ENCODE measurements at places on chromosomes 7 and 10.

DNA sequence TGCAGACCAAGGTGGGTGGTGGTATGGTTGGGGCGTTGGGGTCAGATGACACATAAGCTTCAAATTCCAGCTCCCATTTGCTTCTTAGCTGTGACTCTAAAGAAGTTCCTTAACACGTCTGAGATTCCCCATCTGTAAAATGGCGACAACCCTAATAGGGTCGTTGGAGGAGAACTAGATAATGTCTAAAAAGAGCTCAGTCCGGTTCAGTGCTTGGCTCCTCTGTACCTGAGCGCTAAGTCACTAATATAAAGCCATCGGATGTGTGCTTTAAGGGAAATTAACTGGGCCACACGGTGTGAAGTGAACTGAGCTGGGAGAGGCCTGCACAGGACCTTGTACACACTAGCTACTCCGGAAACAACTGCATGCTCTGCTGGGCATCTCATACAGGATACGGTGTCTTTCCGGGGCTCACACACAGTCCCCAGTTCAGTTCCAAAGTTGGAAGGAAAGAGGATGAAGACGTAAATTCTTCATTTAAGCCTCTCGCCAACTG is 476 bp upstream of the ZFYVE27 start:
- DNase-seq: no peak

GRCh38 chr7:3427957-3428356 is 126.9 kb downstream of the SDK1 start:
- no peak for DNase-seq

GRCh38 chr7:117411539-117411938 is 15.8 kb downstream of the ASZ1 start:
- DNase-seq: no peak

DNA sequence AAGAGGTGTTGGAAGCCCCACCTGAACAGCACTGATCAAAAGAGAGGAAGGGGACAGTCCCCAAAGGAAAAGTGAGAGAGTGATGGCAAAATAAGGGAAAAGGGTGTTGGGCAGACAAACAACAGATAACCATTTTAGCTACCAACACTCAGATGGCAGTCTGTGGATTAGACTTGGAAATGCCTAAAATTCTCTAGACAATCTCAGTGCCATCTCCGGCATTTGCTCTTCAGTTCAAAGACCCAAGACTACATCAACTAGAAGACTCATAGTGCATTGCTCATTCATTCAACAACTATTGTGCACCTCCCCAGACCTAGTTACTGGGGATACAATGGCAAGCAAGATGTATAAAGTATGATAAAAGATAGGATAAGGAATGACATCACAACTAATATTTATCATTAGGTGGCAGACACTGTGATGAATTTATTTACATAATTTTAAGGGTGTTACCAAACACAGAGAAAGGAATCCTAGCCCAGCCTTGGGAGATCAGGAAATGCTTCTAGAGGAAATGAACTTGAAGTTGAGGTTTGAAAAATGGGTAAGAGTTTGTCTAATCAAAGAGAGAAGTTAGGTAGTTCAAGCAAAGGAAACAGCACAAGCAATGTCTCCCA is 109.3 kb upstream of the ARID5B start:
- DNase-seq: no peak

DNA sequence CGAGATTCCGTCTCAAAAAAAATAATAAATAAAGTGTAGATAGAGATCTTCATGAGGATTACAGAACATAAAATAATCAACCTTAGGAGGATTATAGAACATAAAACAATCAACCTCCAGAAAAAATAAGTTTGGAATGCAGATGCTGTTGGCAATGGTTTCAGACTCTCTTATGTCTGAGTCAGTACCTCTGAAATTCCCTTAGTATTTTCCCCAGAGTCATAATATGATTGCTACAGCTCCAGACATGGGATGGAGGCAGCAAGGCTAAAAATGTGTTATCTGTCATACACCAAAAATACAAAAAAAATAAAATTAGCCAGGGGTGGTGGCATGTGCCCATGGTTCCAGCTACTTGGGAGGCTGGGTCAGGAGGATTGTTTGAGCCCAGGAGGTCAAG is 22.2 kb downstream of the CADPS2 start:
- DNase-seq: no peak

- DNase-seq: no peak
Measured at GRCh38 chr10:114320249-114321116, 81.4 kb downstream of the VWA2 start.

- peak; percentile 79 for DNase-seq
Measured at GRCh38 chr7:27364344-27364758, 121.7 kb downstream of the EVX1 start.

- no peak for DNase-seq
Measured at GRCh38 chr7:18740579-18740988, 245.0 kb downstream of the HDAC9 start.

DNA sequence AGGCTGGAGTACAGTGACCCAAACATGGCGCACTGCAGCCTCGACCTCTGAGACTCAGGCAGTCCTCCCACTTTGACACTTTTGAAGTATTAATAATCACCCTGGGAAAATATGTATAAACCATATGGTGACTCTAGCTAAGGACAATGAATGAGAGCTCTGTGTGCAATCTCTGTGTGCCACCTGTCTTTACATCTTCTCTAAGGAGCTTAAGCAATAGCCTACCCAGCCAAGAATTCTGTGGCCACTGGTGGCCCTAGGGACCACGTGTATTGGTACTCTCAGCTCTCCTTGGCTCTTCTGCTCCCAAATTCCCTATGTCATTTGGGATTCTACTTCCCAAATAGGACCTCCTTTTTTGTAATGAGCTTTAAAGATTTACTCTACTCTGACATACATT is 23.7 kb downstream of the FGF8 start:
- no peak for DNase-seq

- no peak for DNase-seq
Measured at GRCh38 chr10:35017608-35018007, 72.5 kb downstream of the CUL2 start.

GRCh38 chr7:131466735-131467365 is 89.6 kb downstream of the PODXL start:
- no peak for DNase-seq

DNA sequence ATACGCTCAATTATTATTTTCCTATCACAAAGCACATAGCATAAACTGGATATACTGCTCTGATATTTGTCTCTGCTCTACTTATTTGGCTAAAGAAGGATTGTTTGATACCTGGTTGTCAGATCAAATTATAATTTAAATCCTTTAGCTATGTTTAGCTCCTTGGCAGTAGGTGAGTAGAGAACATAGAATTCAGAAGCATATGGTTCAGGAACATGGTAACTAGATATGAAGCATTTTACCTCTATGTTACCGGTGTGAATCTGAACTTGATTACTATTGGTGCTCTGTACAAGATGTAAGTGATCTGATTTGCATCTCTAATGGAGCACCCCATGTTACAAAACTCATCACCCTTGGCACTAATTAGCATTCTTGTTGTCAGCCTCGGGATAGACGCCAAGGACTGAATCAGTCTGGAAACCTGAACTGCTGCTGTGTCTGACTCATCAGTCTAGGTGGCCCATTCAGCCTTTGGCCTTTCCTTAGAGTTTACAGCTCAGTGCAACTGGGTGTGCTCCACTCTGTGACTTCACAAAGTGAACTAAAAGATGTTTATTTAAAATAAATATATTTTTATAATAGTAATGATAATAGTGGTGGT is 12.3 kb upstream of the MYPN start:
- DNase-seq: no peak

DNA sequence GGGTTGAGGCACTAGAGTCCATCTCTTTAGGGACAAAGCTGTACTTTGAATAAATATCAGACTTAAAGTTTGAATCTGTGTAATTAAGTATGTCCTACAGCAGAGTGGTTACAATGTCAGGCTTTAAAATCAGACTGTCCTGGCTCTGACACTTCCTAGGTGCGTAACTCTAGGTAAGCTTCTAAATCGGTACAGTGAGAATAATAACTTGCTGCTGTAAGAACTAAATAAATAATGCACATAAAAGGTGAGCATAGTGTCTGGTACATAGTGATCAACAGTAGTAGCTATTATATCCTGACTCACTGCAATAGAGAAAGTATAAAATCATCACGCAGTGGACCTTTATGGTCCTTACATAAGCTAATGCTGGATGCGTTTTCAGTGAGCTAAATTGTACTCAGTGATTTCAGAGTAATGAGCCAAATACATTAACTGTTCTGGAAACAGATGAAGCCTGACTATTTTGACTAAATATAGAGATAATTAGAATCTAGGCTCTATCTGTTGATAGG is 72.2 kb upstream of the PDK4 start:
- no peak for DNase-seq

- DNase-seq: no peak
Measured at GRCh38 chr7:14233868-14234369, 244.5 kb upstream of the ETV1 start.

GRCh38 chr10:114908896-114909295 is 29.1 kb upstream of the TRUB1 start:
- no peak for DNase-seq

GRCh38 chr10:31041011-31041410 is 9.3 kb upstream of the ZNF438 start:
- no peak for DNase-seq

DNA sequence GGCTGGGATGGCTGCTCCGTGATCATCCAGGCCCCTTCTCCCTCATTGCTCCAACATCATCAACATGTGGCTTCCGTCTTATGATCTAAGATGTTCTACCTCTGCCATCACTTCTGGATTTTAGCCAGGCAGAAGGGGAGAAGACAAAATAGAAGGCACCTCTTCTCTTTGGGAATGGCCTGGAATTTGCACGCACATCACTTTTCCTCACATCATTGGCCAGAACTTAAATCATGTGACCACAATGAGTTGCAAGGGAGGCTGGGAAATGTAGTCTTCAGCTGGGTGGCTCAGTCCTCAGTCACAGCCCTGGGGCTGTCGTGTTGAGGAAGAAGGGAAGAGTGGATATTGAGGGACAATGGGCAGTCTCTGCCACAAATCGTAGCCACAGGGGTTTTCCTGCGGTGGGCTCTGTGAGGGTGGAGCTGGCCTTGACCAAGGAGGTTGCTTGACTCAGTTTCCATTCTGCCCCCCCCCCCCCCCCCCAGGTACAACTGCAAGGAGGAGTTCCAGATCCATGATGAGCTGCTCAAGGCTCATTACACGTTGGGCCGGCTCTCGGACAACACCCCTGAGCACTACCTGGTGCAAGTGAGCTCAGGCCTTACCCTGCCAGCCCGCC is 50.3 kb downstream of the PALD1 start:
- peak; percentile 6 for DNase-seq
